ENCODE measurements at places on chromosomes 2 and 18. TPM values are rescaled to one million over a fixed set of nuclear protein-coding genes. Genes with fewer than 3 reads are reported as not detected.

Gene WNT10A
- not detected for total RNA-seq

Gene AGXT
- not detected for total RNA-seq

Gene PARD6G
- 1.3 TPM for total RNA-seq

Gene PRKCE
- total RNA-seq, result 20.3 TPM

Gene ESPNL
- total RNA-seq, result 0.08 TPM

Gene FHL2
- total RNA-seq, result 467 TPM

Gene VRK2
- total RNA-seq, result 20.0 TPM

Gene KCNK3
- 0.70 TPM for total RNA-seq

Gene SIX3
- not detected for total RNA-seq

Gene CD226
- total RNA-seq, result 2.4 TPM

Gene ALPP
- total RNA-seq, result not detected

Gene LCT
- not detected for total RNA-seq
